ENCODE measurements at places on chromosomes 13 and 19.
A peak's percentile ranks its signal among the peaks of the same experiment; 100 is the strongest.

DNA sequence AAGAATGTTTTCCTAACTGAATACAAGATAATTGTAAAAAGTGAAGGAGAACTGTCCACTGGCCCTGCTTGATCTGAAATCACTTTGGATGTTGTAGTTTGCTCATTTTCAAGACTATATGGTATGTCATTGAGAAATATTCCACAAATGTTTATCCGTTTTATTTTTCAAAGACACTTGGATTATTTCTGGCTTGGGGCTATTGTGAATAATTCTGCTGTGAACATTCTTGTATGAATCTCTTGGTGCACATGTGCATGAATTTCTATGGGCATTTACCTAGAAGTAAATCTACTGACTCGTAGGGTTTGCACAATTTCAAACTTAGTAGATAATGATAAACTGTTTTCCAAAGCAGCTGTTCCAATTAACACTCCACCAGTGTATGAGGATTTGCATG is 8.6 kb downstream of the RXFP2 start:
- no peak for DNase-seq

DNA sequence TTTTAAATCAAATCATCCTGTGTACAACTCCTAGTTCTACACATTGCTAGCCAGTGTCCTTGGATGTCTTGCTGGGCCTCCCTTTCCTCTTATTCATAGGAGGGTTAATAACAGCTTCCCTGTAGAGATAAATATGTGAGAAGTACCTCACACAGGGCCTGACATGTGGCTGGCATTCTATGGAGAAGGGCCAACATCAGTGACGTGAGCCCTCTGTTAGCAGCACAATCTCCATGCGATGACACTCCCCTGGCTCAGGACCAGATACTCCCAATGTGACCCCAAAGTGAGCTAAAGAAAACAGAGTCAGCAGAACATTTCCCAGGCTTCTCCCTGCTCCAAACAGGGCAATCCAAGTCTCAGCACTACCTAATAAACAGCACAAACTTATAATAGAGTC is 818.4 kb downstream of the DIAPH3 start:
- no peak for DNase-seq

- DNase-seq: no peak
These were observed 13.0 kb upstream of the MYH14 start for GRCh38 chr19:50190439-50190891.

DNA sequence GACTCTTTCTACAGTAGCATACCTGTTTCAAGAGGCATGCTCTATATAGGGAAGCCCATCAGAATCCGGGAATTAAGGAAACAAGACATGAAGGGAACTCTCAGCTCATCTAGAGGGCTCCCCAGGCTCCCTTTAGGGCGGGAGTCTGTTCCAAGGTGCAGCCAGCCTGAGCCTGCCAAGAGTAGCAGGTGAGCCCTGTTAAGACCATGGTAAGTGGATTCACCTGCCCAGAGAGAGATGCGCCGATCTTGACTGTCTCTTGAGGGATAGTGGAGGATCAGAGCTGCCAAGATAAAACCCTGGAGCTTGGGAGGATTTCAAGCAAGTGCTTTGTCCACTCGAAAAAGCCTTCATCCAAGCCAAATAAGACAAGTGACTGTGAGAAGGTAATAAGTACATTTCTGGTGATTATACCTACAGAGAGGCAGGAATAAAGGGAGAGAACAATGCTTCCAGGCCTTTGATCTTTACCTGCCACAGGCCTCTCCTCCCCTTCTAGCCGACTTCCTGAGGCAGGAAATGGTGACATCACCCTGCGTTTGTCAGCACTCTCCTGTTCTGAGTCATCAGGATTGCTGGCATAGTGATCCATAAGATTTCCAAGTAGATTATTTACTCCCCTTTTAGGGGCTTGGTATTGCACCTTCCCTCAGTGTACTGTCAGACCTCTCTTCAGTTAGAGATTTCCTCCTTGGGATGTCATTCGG is 31.5 kb downstream of the KLF5 start:
- DNase-seq: no peak

GRCh38 chr13:20217168-20217567 is 15.0 kb downstream of the GJB6 start:
- DNase-seq: no peak

GRCh38 chr13:95535243-95535642 is 17.3 kb upstream of the CLDN10 start:
- DNase-seq: no peak

DNA sequence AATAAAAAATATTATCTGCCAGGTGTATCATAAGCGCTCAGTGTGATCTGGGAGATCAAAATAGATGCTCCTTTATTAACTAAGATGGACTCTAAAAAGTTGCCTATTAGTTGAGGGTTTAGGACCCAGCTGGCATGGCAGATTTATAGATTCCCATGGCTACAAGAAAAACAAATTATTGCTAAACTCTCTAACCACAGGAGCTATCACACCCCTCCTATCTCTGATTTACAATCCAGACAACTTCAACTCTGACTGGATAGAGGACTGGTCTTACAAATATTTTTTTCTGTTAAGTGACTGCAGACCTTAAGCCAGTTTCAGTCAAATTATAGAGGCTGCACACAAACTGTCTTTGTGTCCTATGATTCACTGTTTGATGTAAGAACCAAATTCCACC is 45.4 kb upstream of the MYCBP2 start:
- no peak for DNase-seq

- DNase-seq: no peak
These were observed 24.1 kb downstream of the LGALS16 start for GRCh38 chr19:39679791-39680168.

- DNase-seq: no peak
These were observed 3.0 kb upstream of the NCCRP1 start for GRCh38 chr19:39193803-39194202.

DNA sequence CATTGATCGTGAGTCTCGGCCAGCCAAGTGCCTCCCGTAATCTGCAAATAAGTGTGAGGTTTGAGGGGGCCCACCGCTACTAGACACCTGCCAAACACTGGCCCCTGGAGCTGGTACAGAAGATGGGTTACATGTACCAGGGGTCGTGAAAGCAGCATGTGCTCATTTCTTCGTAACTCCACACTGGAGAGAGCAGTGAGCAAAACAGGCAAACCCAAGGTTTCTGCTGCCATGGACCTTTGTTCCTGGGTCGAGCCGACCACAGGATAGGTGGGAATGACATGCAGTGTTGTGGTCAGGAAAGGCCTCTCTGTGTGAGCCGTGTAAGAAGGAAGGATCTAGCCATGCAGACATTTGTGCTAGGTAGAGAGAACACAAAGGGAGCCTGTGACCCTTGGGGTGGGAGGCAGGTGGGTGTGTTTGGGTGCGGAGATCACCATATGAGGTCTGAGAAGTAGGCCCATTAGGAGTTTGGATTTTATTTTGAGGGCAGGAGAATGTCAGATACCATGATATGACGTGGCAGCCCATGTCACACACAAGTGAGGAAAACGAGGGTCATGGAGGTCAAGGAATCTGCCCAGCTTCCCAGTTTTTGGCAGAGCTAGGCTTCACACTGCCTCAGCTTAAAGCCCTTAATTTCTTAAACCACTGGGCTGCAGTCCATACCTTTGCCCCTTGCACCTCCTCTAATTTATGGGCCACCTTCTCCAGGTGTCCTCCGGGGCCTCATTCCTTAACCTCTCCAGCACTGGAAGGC is 919 bp downstream of the GTF3A start:
- no peak for DNase-seq

- DNase-seq: no peak
These were observed 162.7 kb downstream of the TBC1D4 start for GRCh38 chr13:75319254-75319653.

- peak; percentile 87 for DNase-seq
These were observed 16.2 kb downstream of the ZNF331 start for GRCh38 chr19:53553865-53554791.

DNA sequence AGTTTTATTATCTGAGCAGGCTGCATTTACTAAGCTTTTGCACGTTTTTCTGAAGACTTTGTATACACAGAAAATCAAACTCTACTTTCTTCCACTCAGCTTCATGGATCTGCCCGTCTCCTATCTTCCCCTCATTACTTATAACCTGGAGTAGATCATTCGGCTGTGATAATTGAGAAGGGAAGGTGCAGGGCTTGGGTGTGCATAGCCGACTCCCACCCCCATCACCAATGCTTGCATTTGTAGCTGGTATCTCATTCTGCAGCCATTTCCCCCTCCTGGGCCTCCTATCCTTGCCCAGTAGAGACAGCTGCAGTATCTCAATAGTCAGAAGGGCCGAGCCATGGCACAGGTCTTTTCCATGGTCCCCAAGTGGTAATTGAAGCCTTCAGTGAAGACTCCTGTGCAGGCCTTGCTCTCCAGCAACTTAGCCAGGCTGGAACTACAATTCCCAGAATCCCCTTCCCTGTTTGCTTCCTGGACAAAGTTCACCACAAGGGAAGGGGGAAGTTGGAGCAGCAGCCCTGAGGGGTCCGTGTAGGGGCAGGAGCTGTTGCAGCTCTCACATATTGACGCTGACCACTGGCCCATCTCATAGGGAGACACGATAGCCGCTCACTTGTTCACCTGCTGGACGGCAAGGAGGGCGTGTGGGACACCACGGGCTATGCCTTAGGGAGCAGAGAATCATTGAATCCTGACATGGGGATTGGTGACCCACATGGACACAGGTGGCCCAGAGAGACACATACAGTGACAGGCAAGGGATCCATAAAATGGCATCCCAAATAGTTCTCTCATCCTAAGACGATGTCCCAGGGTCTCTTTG is 2.1 kb upstream of the SIGLEC8 start:
- no peak for DNase-seq

GRCh38 chr13:40966298-40966697 is 52.8 kb downstream of the ELF1 start:
- no peak for DNase-seq

DNA sequence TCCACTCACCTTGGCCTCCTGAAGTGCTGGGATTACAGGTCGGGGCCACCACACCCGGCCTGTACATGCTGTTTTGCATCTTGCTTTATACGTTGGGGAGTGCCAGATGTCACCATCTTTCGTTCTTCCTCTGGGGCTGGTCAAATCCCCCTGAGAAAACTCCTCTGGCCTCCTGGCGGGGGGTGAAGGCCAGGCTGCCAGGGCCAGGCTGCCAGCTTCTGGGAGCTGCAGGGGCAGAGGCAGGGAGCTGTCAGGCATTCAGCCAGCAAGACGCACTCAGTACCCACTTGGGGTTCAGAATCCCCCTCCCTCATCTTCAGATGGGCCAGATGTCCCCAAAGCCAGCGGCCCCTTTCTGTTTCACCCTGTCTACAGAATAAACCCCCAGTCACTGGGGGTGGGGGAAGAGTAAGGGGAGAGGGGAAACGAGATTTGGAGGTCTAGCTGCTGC is 16.1 kb downstream of the ZSWIM9 start:
- no peak for DNase-seq

DNA sequence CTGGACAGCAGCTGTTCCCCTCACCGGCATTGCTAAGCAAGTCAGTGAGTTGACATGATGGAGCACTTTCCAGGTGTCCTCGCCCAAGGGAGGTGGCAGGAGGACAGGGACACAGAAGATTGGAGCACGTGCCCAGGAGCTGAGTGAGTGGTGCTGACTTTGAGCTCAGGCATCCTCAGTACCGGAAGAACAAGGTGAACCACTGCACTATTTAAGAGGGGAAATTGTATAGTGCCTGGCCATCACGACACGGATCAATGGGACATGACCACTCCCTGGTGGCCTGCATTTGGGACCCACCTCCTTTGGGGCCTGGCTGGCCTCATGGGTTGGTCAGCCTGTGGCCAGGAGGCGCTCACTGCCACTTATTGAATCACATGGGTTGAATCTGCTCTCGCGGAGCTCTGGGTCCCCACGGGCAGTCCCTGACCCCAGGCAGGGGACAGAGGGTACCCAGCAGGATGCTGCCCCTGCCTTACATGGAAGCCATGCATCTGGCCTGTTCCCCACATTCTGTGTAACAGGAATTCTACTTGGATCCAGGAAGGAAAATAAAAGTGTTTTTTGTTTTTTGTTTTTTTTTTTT is 206.9 kb upstream of the ZNF536 start:
- no peak for DNase-seq

DNA sequence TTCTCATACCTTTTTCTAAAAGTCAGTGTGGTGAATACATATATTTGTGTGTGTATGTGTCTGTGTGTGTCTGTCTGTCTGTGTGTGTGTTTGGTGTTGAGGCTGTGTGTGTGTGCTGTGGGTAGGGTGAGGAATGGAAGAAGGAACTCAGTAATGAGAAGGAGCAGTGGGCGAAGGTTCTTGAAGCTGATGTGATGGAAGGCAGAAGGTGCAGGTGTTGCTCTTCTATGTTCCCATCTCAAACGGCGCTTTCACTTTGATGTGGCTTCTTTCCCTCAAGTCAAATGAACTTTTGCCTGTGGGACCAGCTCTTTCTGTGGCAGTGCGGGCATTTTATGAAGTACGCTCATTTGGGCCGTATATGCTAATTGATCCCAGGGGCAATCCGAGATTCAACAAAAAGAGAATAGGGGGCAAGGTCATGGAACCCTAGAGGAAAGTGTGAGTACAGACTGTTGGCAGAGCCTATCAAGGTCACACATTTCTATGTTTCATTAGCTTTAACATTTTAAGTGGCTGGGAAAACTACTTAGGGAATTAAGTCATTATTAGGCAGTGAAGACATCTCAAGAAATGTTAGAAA is 15.2 kb downstream of the BIVM start:
- no peak for DNase-seq

DNA sequence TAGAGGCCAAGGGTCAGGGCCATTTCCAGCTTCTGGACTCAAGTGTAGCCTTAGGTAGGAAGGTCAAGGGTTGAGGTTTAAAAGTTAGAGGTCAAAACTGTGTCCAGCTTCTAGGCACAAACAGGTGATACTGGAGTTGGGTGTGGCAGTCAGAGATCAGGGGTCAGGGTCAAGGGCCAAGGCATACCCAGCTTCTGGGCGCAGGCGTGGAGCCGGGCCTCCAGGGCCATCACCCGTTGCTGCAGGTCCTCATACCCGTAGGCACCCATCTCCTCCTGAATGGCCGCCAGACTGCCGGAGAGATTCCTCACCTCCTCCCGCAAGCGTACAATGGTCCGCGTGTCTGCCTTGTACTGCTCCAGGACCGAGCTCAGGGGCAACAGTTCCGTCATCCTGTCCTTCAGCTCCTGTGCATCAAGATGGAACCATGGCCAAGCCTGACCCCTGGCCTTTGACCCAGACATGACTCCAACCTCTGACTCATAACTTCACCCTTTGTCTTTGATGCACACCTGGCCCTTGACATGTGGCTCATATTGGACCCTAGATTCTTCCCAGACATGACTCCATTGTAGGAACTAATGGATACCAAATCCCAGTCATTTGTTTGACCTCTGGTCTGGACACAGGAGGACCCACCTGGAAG is 22.1 kb downstream of the PIN1 start:
- no peak for DNase-seq

DNA sequence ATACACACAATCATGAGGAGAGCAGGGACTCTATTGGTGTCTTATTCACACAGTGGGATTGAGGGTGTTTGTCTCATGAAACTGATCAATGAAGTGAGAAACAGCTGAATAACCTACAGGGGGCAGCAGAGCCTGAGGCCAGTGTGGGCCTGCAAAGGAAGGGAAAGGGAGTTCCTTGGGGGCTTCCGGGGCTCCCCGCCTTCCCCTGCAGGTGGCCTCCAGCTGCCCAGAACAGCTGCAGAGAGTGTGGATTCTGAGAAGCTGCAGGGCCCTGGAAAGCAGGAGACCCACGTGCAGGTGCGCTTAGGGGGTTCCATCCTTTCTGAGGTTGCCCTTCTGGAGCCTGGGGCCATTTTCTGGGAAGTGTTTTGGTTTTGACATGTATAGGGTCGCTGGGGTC is 20.1 kb downstream of the ZNF763 start:
- no peak for DNase-seq
